ENCODE measurements at places on chromosomes 13 and 19.

DNA sequence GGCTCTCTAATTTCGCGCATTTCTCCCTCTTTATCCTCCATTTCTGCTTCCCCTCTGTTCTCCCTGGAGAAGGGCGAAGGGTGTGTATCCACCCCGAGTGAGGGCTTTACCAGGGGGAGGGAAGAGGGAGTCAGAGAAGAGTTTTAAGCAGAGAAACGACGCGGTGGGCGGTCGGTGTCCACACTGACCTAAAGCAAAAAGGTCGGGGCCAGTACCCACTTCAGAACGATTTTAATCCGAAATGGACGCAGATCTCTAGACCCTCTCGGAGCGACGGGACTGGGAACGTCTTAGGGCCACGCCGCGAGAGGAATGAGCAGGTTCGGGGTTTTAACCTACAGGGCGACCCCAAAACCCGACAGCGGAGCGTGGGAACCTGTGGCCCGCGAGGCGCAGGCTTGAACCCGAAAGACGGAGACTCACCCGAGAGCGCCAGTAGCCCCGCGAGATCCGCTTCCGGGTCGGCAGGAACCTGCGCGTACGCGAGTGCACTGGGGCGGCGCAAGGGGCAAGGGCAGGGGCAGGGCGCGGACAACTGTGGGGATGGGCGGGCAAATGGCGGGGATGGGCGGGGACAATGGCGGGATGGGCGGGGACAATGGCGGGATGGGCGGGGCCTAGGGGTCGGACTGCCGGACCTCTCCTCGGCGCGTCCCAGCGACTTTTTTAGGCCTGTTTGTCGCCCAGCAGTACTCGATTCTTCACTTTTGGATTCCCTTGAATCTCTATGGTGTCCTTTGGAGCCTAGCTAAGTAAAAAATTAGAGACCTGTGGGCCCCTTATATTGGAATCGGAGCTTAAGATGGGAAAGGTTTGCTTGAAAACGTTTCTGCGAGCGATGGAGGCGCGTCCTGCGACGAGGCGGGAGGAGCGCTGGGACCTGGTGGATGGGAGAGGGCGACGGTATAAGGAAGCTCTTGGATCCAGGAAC is at the start of gene ZNF677:
Gene ZNF677 (minus strand): TSS at position 463 of the 931 bp plus-strand sequence. CDS start 3,323 bp downstream, outside the sequence.
- peak; percentile 64 for DNase-seq

GRCh38 chr19:765179-765738 is 14.3 kb downstream of the MISP start:
- no peak for DNase-seq

GRCh38 chr19:33508941-33509614 is 12.5 kb downstream of the PEPD start:
- no peak for DNase-seq

GRCh38 chr13:100423375-100423774 is 165.2 kb downstream of the GGACT start:
- DNase-seq, result no peak

DNA sequence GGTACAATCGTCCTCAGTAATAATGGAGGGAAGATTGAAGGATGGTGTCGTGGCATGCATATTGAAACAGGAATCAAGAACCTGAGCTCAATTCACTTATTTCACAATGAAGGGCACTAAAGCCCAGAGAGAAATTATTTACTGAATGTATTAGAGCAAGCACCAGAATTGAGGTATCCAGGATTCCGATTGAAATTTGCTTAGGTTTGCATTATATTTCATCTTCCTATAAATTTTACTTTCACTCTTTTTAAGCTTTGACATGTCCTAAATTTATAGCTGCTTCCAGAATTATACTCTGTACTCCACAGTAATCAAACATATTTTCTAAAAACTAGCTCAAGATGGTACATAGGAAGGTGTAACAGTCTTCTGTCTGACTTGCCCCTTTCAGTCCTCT is 454.9 kb upstream of the HTR2A start:
- DNase-seq, result no peak

DNA sequence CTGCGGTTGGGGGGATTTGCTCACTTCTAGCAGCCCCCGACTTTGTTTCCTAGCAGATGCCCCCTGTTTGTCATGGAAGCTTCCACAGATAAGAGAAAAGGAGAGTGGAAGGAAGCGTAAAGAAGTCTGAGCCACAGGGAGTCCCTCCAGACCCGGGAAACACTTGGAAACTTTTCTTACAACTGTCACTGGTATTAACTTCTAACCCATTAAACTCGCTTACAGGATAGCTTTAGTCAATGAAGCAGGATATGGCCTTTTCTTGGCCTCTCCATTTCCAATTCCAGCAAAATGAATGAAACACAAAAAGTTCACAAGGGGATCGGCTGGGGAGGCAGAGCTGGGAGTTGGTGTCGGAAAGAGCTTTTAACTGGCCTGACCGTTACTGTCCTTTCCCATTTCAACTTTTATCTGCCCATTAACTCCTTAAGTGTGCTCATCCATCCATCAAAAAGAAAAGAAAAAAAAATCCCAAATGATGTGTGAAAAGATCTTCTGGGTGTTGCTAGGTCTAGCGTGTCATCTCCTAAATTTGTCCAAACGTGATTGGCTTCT is 231.9 kb upstream of the ARGLU1 start:
- DNase-seq, result no peak

DNA sequence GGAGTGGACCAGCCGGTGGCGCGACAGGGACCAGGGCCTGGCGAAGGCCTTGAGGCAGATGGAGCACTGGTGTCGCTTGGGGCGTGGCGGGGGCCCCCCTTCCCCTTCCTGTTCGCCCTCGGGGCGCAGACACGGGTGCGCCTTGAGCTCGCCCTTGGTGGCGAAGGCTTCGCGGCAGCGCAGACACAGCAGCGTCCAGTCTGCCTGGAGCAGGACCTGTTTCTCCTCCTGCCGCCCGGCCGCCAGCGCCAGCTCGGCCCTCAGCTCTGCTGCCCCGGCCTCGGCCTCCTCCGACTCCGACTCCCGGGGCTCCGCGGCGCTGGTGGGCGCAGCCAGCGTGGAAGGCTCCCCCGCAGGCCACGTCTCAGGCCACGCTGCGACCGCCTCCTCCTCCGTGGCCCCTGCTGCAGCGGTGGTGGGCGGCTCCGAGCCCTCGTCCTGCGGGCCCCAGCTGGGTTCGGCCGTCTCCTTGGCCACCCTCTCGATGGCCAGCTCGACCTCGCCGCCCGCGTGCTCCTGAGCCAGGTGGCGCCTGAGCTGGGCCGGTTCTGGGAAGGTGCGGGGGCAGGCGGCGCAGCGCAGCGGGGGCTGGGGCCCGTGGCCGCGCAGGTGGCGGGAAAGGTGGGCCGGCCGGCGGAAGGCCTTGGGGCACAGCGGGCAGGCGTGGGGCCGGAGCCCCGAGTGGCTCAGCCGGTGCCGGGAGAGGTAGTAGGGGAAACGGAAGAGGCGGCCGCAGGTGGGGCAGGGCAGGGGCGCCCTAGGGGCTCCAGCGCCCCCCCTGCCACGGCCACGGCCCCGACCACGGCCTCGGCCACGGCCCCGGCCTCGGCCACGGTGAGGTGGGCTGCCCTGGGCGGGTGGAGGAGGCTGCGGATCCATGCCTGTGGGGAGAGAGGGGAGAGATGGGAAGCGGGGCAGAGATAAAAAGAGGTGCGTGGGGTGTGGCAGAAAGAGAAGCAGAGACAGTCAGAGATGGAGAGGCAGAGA is 1.6 kb downstream of the ZNF579 start:
- no peak for DNase-seq

DNA sequence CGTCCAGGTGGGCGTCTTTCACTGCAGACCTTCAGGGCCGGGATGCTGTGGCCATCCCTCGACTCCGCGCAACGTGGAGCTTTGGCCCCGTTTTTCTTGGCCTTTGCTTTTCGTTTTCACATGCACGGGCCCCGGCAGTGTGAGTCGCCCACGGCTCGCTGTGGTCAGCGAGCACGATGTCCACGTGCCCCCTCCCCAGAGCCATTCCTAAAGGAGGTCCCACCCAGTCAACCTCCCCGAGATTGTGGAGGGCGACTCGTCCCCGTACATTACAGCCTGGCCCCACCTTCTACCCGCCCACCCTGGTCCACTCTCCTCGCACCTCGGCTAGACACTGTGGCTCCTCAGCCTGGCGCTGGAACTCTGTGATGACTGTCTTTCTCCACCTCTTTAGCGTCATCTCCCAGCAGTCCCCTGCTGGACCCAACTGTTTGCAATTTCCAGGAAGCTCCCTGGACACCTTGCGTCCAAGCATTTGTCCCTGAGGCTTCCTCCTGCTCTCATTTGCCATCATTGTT is 405 bp downstream of the ZNF446 start:
- no peak for DNase-seq

DNA sequence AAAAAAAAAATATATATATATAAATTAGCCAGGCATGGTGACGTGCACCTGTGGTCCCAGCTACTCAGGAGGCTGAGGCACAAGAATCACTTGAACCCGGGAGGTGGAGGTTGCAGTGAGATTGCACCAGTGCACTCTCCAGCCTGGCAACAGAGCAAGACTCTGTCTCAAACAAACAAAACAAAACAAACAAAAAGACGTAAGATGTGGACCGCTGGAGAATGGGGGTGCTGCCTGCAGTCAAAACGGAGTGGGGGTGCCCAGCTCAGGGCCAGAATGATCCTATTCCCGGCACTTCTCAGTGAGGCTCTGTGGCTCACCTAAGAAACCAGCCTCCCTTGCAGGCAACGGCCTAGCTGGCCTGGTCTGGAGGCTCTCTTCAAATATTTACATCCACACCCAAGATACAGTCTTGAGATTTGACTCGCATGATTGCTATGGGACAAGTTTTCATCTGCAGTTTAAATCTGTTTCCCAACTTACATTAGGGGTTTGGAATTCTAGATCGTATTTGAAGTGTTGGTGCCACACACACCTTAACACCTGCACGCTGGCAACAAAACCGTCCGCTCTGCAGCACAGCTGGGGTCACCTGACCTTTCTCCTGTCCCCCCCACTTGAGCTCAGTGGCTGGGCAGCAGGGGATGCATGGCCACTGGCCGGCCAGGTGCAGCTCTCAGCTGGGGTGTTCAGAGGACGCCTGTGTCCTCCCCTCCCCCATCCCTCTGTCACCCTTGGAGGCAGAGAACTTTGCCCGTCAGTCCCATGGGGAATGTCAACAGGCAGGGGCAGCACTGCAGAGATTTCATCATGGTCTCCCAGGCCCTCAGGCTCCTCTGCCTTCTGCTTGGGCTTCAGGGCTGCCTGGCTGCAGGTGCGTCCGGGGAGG is at the start of gene F7:
Gene F7 (plus strand): TSS at position 760 of the 889 bp plus-strand sequence. CDS start 51 bp downstream, at position 811.
- DNase-seq, result no peak

DNA sequence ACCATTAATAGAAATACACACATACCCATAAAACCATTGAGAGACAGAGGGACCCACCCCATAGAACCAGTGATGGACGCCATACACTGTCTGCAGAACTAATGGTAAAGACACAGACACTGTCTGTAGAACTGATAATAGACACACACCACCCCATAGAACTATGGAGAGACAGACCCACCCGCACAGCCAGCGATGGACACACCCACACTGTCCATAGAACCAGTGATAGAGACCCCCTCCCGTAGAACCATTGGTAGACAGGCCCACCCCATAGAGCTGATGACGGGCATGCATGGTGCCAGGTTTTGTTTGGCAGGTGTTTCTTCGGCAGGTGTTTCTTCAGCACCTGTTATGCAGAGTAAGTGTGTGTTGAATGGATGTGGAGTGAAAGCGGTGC is 88.3 kb upstream of the TEX29 start:
- no peak for DNase-seq

- no peak for DNase-seq
Measured at GRCh38 chr13:100619940-100620339, 31.4 kb upstream of the GGACT start.

GRCh38 chr13:30668312-30668711 is 50.6 kb downstream of the USPL1 start:
- DNase-seq, result no peak

DNA sequence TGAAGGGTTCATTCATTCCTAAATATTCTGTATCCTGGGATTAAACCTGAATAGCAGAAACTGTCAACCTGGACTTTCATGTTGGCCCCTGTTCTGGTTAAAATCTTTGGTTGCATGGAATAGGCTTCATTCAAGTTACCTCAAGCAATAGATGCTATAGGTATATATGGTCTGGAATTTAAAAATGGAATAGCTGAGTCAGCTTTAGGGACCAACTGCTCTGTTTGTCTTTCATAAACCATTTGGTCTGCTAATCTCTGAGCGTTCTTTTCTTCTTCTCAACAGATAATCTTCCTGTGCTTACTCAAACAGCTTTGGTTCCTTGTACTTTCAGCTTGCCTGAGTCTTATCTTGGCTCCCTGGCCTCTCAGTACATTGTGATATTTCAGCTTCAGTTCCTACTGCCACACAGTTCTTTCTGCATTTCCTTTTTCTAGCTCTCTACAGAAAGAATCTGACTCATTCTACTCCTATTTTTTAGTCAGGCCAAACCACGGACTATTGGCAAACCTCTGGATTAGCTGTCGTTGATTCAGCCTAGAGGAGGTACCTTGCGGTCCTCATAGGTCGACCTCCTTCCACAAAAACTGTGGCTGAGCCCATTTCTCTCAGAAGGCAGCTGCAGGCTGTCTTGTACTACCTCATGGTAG is 35.9 kb upstream of the MAB21L1 start:
- no peak for DNase-seq

DNA sequence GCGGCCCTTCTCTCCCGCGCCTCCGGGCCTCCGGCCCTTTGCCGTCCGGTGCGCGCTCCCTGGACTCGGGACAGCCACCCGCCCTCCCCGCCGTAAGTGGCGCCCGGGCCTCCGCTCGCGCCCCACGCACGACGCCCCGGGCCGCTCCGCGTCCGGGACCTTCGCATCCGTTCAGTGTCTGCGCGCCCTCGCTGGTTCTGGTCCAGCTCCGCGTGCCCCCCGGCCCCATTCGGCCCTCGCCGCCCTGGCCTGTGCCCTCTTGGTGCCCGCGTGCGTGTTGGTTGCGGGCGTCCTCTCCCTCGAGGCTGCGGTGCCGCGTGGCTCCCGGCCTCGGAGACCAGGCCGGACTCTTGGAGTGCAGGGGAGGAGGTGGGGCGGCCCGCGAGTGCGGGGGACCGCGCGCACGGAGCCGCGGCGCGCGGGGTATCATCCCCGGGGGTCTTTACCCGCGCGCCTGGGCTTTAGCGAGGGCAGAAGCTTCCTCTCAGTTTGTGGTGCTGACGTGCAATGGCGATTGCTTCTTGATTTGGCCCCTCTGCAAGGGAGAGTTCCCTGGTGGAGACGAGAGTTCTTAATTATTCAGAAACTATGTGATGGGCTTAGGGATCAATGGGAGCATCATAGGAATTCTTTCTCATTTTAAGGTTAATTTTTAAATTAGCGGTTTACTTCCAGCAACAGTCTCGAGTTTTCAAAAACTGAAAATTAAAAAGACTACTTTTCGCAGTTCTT is 757 bp downstream of the WASF3 start:
- DNase-seq, result no peak

GRCh38 chr13:114310956-114311355 is 3.3 kb upstream of the CHAMP1 start:
- DNase-seq, result no peak

GRCh38 chr13:30322428-30322827 is 15.1 kb upstream of the KATNAL1 start:
- DNase-seq, result no peak

GRCh38 chr19:611481-611868 is 21.8 kb downstream of the HCN2 start:
- peak; percentile 50 for DNase-seq

Data from stimulated activated CD4-positive, alpha-beta T cell treated with anti-CD3 and anti-CD28 coated beads, Interleukin-12 subunit alpha, Interleukin-12 subunit beta, amount 100 ng/mL, for 24 hours (primary cell).